Activated naive CD4-positive, alpha-beta T cell treated with anti-CD3 and anti-CD28 coated beads, Interleukin-2, amount 50 U/mL, for 72 hours (primary cell): ENCODE measurements at places on chromosomes 4 and X.

- DNase-seq = no peak
Measured at GRCh38 chr4:31458813-31459212, 738.6 kb downstream of the PCDH7 start.

GRCh38 chrX:79366873-79367749 lies at the start of gene ITM2A:
Gene ITM2A, minus strand, starts transcription at chrX:79367334. Its CDS starts 119 bp downstream, at chrX:79367215.
- DNase-seq = peak; percentile 39

GRCh38 chr4:129672941-129673340 lies 577.0 kb downstream of the C4orf33 start:
- DNase-seq = no peak

GRCh38 chr4:122458625-122459024 lies 2.1 kb upstream of the IL2 start:
- DNase-seq = peak; percentile 56

DNA sequence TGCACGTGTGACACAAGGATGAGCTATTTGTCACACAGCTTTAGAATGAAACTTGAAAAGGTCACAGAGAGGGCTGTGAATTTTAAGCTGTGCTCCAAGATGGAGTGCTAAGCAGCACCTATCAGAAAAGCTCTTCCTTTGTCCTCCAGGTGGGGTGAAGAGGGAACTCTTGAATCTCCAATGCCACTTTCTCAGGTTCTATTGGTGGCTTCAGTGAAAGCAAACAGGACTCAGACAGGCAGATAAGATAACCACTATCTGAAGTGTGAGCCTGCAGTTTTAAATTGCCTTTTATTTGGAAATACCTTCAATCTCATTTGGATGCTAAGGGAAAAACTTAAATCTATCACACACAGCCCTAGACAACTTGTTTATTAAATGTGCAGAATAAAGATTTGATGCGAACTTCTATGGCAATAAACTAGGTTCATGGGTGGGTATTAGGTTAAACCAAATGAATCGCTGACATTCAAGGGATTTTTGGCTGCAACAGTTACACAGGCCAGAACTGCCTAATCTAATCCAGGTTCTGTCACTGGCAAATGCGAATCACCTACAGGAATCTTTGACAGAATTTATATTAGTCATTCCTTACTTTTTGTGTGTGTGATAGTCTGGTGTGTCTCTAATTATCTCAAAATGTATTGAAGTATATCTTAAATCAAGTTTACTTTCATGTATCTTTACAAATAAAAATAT lies 13.6 kb upstream of the PDGFRA start:
- DNase-seq = no peak

DNA sequence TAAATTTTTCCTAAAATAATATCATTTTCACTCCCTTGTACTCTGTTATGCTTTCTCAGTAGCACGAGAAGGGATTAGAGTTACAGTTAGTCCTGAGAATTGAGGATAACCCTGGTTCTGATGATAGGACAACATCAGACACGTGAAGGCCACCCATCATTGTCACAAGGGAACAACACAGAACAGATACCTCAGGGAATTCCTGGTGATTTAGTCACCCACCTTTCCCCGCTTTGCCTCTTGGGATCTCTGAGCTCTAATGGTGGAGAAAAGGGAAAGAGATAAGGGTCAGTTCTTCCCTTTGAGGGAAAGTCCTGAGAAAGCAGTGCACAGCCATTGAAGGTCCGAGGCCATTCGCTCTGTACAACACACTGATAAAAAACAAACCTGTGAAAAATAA lies 112.3 kb upstream of the GALNT7 start:
- DNase-seq = no peak

- DNase-seq = no peak
Measured at GRCh38 chr4:10973686-10974085, 289.1 kb upstream of the CLNK start.

GRCh38 chr4:3721627-3722026 lies 44.6 kb upstream of the ADRA2C start:
- no peak for DNase-seq

DNA sequence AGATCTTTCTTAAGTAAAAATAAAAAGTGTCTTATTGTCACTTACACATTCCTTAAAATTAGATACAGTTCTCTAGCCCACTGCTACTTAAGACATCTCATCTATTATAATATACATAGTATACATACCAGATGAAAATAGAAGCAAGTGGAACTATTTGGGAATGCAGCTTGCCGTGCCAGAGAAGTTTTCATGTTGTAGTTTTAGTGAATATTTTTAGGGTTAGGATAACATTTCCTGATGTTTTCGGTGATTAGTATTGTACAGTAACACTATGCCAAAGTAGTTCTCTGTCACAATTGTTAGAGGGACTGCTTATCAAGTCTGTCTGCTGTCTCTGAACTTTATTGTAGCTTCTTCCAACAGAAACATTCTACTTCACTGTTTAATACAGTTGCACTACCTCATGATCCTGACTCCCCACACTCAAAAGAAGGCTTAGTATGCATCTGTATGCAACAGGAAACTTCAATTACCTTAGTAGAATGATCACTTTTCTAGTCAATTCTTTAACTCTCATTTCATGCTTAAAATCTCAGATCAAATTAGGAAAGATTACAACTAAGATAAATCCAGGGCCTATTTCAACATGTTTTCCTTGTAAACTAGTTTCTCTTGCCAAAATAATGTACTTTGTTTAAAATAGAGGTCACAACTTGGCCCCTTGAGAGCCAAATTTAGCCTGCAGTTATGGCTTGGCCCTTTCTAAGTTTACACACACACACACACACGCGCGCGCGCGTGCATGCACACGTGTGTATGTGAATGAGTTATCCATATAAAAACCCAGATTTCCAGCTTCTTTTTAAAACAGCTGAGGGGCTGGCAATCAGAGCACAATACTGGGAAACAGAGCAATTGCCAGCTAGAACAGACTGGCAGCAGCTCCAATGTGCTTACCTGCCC lies 42.3 kb upstream of the SRPX start:
- DNase-seq = no peak

GRCh38 chr4:113869743-113870375 lies 108.3 kb upstream of the CAMK2D start:
- peak; percentile 13 for DNase-seq

DNA sequence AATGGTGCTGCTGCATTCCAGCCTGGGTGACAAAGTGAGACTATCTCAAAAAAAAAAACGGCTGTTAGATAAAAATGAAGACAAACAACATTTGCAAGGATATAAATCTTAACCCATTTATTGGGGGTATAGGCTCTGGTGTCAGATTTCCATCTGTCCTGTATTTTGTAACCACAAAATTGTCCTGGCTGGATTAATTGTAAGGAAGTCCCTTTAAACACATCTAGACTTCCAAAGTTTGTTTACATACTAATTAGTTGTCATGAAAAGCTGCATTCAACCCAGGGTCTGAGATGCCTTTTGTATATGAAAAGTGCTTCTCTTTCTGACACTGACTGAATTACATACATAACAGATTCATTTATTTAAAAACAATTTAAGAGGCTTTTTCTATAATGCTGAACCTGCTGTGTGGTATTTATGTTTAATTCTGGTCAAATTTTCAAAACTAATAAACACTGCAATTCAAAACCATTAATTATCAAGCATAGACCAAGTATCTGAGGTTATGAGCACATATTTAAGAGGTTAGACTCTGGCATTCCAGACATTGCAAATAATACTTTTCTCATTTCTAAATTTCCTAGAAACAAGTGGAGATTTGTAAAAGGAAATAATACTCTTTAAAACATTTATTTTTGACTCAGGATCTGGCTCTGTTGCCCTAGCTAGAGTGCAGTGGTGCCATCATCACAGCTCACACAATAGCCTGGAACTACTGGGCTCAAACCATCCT lies 17.5 kb upstream of the UGDH start:
- DNase-seq = no peak

GRCh38 chr4:89820010-89820409 lies 17.0 kb downstream of the SNCA start:
- no peak for DNase-seq

DNA sequence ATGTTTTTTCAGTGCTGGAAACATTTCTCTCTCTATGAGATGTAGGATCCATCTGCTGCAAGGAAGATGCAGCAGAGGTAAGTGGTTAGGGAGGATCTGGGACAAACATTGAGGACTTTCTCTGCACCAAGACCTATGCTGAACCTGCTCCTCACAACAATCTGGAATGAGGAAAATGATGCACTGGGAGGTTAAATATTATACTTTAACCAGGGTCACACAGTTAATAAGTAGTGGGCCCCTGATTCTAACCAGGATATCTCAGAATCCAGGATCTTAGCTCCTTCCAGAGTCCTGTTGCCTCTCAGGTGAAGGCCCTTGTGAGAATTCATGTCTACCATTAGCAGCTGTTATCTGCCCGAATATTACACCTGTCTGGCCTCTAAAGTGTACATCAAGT lies 7.0 kb downstream of the CXCL9 start:
- DNase-seq = no peak

DNA sequence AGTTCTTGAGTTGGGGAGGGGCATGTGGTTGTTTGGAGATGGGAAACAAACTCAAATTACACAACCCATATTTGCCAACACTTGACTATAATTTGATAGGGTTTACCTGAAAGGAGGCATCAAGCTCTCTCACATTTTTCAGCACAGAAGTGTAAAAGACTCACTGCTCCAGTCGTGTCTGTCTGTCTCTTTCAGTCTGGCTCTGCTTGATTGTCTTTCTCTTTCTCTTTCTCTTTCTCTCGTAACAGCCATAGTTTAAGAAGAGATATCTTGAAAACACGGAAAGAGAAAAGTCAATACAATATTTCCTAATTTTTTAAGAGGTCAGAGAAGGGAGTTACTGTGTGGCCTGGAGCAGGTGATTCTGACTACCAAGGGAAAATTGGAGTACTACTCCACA lies 413.6 kb upstream of the CXorf51A start:
- no peak for DNase-seq
